ENCODE measurements at places on chromosomes 12 and 14.

DNA sequence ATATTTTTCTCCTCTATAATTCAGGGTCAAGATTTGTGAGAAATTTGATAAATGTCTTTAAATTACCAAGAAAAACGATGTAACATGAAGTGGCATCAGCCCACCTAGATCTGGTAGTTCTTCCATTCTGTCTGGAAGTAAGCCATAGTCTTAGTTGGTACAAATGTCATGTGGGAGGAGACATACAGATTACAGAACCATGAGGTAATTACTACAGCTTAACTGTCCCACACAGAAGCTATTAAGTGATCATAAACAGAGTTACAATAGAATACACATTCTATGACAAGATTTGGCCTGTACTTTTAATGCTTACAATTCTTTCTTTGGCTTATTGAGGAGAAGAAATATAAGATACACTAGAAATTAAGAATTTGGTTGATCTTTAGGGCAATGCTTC is 13.7 kb upstream of the SIX1 start:
- no peak for DNase-seq

DNA sequence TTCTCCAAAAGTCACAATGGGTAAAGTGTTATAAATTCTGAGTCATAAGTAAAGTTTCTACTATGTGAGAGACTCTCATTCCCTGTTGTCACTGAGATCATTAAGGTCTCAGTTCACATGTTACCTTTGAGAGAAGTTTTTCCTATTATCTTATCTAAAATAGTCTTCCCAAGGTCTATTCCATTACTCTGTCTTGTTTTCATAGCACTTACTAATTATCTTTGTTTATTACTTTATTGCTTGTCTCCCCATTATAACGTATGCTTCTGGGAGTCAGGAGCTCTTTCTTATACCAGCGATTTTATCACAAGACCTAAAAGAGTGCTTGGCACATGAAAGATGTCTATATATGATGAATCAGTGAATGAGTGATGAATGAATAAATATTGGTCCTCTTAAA is 1001.9 kb downstream of the DIO2 start:
- DNase-seq, result no peak

DNA sequence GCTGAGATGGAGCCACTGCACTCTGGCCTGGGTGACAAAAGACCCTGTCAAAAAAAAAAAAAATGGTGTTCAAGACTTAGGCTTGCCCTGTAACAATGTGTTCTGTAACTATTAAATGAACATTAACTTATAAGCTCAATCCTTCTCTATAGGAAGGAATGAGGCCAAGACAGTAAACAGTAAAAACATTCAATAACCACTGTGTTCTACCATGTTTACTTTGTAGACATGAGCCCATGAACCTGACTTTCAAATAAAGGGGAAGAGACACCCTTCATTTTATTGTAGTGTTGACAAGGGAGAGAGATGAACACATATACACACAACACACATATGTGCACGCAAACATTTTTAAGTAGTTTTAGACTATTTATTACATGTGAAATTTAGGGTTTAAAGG is 20.1 kb upstream of the RASSF3 start:
- no peak for DNase-seq

DNA sequence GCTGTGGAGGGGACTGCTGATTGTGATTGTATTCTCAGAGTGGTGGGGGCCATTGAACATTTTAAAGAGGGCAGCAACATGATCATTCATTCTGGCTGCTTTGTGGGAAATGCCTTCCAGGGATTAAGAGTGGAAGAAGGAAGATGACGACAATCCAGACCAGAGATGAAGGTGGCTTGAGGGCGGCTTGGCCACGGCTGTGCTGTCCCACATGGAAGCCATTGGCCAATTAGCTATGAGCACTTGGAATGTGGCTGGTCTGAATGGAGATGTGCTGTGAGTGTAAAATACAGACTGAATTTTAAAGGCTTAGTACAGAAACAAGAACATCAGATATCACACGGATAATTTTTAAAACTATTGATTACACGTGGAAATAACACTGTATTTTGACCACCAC is 19.2 kb upstream of the SLC10A1 start:
- no peak for DNase-seq

- no peak for DNase-seq
Measured at GRCh38 chr12:100741084-100741711, 53.4 kb upstream of the ANO4 start.

DNA sequence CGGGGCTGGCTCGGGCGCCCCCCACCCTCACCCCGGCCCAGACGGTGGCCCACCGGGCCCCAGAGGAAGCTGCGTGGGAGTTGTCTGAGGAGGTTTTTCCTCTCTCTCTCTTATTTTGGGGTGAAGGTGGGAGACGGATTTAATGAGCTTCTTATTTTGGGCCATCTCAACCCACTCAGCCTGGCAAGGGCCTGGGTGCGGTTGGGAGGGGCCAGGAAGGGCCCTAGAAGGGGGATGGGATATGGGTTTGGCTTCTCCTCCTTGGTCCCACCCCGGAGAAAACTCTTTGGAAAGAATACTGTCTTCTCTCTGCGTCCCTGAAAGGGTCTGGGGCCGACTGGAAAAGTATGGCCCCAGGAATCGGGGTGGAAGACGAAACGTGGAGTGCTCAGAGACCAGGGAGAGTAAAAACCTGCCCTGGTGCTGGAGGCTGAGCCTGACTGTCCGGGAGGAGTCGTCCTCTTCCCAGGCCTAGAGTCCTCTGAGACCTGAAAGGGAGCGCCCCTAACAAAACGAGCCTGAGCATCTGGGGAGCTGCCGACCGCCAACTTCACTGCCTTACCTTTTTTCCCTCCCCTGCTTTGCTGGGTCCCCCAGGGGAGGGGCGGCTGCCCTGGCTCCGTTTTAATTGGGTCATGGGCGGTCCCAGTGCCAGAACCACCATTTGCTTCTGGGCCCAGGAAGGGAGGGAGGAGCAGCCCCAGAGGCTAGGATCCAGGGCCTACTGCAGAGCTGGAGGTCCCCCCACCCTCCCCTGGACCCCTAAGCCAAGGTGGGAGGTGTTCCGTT is 1.6 kb downstream of the MMP14 start:
- DNase-seq, result no peak

GRCh38 chr12:27003421-27004381 is 10.5 kb downstream of the TM7SF3 start:
- DNase-seq, result no peak

- DNase-seq, result no peak
Measured at GRCh38 chr14:64191756-64192155, 102.4 kb downstream of the ESR2 start.

- DNase-seq, result no peak
Measured at GRCh38 chr12:10221846-10222245, 9.2 kb downstream of the GABARAPL1 start.

GRCh38 chr12:118102070-118102469 is 1.7 kb downstream of the VSIG10 start:
- DNase-seq, result no peak

DNA sequence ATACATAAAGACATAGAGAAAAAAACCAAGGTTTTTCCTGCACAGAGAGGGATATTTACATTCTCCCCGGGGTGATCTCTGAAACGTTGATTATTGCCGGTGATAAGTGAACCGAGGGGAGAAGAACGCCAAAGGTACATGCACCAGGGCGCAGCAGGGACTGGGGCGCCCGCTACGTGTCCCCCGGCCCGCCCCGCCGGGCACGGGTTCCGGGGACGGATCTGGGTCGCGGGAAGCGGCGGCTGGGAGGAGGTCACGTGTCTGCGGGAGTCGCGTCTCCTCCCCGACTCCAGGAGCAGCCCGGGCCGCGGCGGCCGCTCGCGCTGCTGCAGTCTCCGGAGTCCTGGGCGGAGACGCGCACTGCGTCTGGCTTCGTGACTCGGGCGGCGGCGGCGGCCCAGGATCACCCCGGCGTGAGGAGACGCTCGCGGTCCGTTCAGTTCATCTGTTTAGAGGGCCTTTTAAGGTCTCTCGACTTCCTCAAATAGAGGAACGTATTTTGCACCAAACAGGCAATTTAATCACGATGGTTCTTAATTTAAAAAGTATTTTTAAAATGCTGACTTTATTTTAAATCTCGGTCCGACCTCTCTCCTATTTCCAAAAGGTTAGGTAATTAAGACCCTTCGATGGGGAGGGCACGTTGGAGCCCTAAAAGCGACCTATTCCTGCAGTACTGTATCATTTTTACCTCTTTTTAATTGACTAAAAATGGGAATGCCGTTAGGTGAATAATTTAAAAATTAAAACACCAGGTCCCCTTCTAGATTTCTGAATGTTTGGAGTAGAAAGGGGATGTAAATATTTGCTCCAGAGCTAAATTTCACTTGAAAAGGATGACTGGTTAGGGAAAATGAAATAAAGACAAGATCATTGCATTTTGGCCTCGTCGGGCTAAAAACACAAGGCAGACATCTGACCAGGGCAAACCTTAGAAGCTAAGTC is 1.8 kb upstream of the BHLHE41 start:
- DNase-seq, result no peak

DNA sequence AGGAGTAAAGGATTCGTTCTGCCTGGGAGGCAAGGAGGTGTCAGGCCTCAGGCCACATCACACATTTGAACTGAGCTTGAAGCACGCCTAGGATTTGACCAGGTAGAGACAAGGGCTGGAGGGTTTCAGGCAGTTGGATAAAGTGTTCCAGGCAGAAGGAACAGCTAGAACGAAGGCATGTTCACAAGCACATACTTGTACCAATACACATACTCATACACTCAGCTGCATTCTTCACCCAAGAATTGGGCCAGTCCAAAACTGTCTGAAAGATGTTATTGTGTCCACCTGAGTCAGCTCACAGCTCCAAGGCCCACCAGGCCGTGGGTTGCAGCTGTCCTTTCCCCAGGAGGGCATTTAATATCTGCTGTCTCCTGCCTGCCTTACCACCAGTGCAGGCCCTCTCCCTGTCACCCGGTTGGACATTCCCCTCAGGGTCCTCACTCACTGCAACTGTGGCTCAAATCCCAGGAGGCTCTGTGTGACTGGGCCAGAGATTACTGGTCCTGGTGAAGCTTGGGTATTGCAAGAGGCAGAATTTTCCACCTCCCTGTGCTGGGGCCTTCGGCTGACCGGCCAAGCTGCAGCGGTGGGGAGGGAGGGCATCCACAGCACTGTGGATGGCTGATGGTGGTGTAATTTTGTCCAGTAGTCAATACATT is 12.8 kb upstream of the AQP2 start:
- DNase-seq, result no peak

- DNase-seq, result no peak
Measured at GRCh38 chr12:95942101-95942523, 302 bp downstream of the CCDC38 start.

GRCh38 chr12:104064842-104065427 is 604 bp downstream of the HCFC2 start:
- no peak for DNase-seq

DNA sequence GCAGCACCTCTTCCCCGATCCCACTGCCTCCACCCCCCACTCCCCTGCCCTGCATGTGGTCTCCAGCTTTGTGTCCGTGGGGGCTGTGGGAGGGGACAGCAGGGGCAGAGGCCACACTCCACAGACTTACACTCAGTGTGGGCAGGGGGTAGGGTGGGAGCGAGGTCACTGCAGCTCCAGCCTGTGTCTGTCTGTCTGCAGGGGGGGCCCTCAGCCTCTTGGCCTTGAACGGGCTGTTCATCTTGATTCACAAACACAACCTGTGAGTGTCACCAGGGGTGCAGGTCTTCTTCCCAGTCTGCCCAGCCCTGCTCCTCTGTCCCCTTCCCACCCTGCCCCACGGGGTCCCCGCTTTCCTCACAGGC is 6.5 kb downstream of the NOC4L start:
- no peak for DNase-seq

- no peak for DNase-seq
Measured at GRCh38 chr12:49305762-49306510, 11.0 kb downstream of the PRPH start.

DNA sequence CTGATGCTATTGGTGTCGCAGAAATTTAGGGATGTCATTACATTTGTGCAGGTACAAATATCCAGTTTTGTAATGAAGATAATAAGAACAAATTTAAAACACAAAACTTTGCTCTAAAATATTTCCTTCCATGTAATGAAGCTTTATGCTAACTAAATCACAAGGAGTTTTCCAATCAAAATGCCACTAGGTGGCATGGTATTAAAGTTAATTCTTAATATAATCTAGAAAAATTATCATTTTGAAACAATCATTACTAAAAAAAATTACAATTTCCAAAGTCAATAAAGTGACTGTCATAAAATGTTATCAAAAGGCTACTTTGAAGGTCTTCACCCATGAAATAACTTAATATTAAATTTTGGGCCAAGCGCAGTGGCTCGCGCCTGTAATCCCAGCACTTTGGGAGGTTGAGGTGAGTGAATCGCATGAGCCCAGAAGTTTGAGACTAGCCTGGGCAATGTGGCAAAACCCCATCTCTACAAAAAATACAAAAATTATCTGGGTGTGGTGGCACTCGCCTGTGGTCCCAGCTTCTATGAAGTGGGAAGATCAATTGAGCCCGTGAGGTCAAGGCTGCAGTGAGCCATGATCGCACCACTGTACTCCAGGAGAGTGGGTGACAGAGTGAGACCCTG is 77.4 kb downstream of the KIF21A start:
- no peak for DNase-seq

GRCh38 chr12:109475993-109476806 is 900 bp downstream of the KCTD10 start:
- no peak for DNase-seq

- no peak for DNase-seq
Measured at GRCh38 chr14:66360366-66360926, 125.7 kb upstream of the CCDC196 start.

- no peak for DNase-seq
Measured at GRCh38 chr14:40682131-40682913, 924.4 kb upstream of the LRFN5 start.

GRCh38 chr12:63777340-63777739 is 2.4 kb upstream of the RXYLT1 start:
- no peak for DNase-seq

Data from right renal cortex interstitium (tissue), 3 donors.